ENCODE measurements at places on chromosomes 2 and 18.

DNA sequence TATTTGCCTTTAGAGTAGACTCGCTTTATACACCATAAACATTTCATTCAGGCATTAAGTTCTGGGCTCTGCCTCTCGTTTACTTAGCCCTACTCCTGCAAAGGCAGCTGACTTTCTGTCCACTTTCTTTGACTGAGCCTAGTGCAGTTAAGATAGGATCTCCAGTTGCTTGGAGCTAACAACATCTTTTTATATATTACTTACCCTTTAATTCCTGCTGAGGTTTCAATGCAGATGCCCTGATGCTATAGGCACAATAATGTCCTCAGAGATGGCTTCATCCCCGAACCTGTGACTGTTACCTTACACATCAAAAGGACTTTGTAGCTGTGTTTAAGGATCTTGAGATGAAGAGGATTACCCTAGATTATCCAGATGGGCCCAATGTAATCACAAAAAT lies 505.8 kb upstream of the TNP1 start:
- DNase-seq = no peak

DNA sequence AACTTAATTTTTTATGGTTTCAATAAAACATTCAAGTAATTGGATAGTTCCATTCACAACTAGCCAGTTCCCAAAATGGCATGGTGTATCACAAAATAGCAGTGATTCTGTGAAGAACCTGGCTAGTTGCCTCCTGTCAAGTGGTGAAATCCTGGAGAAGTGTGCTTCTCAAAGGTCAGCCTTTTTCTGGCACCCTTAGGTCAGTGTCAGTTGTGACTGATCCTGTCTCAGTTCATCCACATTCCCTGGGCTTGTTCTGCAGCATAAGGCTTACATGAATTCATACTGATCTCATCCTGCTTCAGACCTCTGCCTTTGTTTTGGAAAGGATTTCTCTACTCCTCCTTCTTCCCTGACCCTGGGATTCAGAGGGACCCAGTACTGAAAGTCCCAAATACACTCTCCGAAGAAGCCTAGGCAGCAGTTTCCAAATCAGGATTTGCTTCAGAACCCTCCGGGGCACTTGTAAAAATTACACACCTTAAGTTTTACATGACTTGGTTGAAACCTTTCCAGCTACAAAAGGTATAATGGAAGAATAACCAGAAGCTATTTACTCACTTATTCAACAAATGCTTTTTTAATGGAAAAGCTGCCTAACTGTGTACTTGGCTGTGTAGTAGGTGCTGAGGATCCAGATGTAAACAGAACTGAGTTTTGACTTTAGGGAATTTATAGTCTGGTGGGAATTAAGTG lies 11.0 kb downstream of the MAP3K20 start:
- no peak for DNase-seq

DNA sequence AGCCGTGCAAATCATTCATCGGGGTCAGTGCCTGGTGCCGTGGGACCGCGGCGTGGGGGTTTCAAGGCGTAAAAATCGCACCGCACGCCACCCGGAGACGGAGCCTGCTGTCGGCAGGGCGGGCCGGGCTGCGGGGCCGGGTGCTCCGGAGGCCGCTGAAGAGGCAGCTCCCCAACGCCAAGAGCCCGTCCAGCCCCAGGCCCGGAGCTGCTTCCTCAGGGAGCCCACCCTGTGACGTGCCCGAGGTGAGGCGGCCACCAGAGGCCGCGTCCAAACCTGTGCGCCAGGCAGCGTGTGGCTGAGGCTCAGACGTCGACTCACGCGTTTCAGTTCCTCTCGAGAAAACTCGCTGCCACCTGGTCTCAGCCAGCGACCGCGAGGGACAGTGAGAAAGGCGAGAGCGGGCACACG lies 98.1 kb downstream of the NFATC1 start:
- peak; percentile 49 for DNase-seq

GRCh38 chr2:240881913-240882312 lies 13.3 kb downstream of the AGXT start:
- DNase-seq = no peak

DNA sequence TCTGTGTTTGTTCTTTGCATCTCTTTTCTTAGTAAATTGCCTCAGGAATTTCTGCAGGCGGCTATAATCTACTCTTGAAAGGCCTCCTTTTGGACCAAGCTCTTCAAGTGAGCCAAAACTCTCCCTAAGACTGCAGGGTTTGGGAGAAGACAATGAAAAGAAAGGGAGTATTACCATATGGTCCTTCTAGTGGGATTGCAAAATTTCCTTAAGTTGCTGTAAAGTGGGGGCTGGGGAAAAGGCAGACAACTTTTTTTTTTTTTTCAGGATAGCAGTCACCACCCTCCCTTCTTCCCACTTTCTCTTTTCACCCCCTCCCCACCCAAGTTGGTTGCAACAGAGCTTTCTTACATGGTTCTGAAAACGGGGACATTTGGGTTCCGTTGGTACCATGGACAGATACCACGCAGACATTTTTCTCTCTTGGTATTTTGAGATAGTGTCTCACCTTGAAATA lies 183.7 kb downstream of the FHOD3 start:
- DNase-seq = no peak

Measured in RWPE2 (cell line).